ENCODE measurements at places on chromosomes 3 and 15. TPM values are rescaled to one million over a fixed set of nuclear protein-coding genes. Genes with fewer than 3 reads are reported as not detected.

The CNTN6 gene
- total RNA-seq, result not detected

The TMEM207 gene
- not detected for total RNA-seq

The CDHR4 gene
- not detected for total RNA-seq

DNA sequence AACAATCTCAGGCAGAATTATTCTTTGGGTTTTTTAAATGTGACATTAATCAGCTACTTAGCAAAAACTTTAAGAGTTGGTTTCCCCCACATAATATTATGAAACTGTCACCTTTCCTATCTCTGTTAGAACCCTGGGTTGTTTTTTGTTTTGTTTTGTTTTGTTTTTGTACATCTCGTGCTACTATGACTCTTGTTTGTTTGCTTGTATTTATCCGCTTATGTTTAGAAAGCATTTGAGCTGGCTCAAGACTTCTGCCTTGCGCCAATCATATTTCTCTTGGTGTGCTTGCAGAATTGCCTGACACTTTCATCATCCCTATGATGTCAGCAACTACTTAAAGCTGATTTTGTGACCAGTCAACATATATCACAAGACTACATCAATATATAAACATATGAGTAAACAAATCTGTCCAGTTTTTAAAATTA, 116.9 kb downstream of the DCLK3 start:
- peak overlapping the region; percentile 45 for H3K4me3 ChIP-seq
- H3K27me3 ChIP-seq, result no peaks in the 10 kb centered on the region
- peaks cover 48% of the 10 kb centered on the region for H3K4me1 ChIP-seq
- H3K27ac ChIP-seq, result peak overlapping the region; percentile 81

Measured in GM23248 (cell line).